Stimulated activated CD4-positive, alpha-beta T cell treated with anti-CD3 and anti-CD28 coated beads, Interleukin-2, amount 100 ng/mL, for 4 hours (primary cell): ENCODE measurements at places on chromosomes 6 and 20.

DNA sequence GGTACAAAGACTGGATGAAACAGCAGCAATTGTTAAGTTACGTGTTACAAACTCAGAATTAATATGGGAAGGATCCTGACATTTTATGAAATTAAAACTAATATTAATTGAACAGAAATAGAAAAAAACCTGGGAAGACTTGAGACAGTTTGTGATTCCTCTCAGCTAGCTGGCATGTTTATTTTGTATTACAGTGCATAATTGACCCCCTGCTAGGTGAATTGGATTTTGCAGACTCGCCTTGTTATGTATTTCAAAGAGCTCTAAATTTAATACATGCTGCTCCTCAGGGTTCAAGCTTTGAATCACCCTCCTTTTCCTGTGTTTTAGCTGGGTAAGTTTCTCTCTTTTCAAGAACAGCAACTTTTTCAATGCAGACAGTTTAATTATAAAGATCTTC is 339.4 kb downstream of the PLCB1 start:
- DNase-seq = no peak

DNA sequence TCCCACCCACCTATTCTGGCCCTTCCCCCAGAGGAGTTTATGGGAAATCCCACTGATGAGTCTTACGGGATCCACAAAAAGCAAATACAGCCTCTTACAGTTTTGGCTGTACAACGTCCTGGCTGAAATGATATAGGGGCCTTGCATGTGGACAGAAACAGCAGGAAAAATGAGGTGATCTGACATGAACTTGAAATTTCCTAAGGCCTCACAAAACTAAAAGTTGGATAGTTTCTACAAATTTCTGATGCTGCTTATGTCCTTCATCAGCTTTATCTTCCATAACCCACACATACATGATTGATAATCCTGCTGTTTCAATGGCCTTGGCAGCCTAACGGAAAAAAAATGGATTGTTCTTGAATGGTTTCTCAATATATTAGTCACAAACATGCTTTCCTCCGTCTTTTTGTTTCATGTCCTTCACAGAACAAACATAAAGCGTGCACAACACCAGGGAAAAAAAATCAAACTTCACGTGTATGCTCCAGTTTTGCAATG is 118.8 kb downstream of the BMP5 start:
- DNase-seq = no peak

DNA sequence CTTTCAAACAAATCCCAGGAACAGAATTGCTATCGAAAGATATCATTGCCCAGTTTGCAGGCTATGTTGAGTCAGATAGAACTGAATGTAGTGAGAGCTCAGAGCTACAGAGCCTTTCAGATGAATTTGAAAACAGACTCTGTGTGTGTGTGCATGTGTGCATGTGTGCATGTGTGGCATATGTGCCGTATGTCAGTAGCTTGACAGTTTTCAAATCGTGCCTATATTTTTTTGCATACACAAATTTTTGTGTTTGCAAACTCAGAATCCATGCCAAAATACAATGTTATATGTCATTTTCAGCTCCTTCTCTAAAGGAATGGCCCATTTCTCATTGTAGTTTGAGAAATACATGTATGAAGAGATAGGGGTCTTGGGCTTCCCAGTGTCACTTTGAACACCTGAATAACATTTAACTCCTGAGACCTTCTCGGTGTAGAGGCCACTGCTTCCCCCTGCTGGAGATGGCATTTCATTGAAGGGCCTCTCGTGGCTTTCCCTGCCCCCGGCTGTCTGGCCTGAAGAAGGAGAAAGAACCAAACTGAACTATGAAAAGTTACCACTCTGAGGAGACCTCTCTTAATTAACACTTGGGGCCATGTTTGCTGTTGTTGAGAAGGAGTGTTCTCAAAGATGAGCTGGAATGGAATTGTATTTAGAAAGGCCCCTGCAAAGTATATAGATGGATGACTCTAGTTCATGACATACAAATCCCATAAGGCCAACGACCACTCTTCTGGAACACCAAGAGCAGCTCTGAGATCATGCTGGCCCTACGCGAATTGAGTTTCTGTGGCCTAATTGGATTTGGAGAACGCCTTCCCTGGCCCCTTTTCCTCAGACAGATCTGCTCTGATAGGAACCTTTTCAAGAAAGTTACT is 58.7 kb downstream of the VAPB start:
- peak; percentile 47 for DNase-seq

DNA sequence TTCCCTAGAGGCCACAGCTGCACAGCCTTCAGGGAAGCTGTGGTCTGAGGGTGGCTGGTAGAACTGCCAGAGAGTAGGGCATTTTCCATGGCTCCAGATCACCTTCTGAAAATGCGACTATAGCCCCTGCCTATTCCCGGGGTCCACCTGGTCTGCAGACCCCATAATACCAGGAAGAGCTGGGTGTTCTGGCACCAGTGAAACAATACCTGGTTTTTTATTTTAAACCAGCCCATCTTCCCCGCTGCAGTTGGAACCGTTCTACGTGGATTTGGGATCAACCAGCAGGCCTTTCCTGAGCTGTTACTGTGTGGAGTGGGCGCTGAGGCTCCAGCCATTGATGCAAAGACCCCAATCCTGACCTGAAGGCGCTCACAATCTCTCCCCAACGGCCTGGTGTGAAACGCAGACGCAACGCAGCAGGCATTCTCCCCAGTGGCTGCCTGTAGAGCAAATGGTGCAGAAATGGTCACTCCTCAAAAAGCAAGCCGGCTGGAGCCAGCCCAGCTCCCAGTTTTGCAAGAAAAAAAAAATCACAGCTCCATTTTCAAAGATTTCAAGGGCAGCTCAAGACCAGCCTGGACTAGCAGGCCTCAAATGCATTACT is 11.3 kb downstream of the NPEPL1 start:
- no peak for DNase-seq

- DNase-seq = no peak
These were observed 85.6 kb downstream of the BFSP1 start for GRCh38 chr20:17445543-17445942.
